Peyer's patch (tissue), 4 donors: ENCODE measurements at places on chromosomes 5 and 9. TPM values are rescaled to one million over a fixed set of nuclear protein-coding genes. Genes with fewer than 3 reads are reported as not detected.

Gene LCN9
- not detected for total RNA-seq

Gene CAMK4
- total RNA-seq = 7.2 TPM

- DNase-seq = no peak
Measured at GRCh38 chr9:113153599-113153998, 2.8 kb downstream of the SLC31A2 start.

- no peak for DNase-seq
Measured at GRCh38 chr5:127324756-127325155, 34.2 kb downstream of the MEGF10 start.

DNA sequence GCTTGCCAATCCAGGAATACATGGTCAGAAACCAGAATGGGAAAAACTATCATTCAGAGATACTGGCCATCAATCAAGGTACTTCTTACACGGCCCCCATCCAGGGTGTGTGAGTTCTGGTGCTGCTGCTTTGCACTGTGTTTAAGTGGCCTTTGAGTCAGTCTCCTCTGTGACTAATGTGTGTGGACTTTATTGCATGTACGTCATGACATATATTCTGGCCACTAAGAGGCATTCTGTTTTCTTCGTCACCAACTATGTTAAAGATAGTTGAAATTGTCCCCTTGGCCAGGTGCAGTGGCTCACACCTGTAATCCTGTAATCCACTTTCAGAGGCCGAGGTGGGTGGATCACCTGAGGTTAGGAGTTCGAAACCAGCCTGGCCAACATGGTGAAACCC, 8.5 kb downstream of the EXOSC3 start:
- no peak for DNase-seq

DNA sequence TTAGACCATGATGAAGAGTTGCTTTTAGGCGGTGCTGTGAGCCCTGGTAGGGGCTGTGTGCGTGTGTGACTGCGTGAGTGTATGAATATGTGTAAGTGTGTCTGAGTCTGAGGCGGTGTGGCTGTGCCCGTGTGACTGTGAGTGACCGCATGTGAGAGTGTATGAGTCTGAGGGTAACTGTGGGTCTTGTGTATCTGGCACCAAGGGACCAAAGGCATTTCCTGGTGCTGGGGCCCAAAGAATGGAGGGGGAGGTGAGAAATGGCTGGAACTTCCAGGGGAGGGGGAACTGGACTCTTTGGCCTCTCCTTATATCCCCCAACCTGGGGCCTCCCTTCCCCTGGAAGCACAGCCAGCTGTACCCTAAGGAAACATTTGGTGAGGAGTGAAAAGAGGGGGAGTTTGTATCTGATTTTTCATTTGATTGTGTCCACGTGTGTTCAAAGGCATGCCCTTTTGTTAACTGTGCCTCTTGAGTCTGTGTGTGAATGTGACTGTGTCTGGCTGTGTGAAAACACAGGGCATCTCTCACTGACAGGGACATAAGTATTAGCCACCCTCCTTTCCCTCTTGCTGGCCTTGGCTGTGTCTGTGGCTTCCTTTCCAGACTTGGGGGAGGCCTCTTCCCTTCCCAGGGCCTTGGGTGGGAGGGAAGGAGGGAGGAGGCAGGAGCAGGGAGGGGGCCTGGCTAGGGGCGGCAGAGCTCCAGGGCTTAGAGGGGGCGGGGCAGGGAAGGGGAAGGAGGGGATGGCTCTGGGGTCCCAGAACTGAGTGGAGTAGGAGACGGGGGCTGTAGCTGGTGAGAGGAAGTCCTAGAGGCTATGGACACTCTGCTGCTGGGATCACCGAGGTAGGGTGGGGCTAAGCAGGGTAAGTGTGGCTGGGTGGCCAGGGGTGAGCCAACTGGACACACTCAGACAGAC, 1.4 kb downstream of the IL11RA start:
- DNase-seq = no peak

- DNase-seq = peak; percentile 79
Measured at GRCh38 chr9:87497604-87498045, at the start of gene DAPK1. Gene DAPK1, plus strand, starts transcription at chr9:87497867. Its CDS starts 1,211 bp downstream, at chr9:87499078.

GRCh38 chr9:127531676-127532075, 80.4 kb downstream of the LRSAM1 start:
- no peak for DNase-seq

Gene AGTPBP1
- total RNA-seq = 14.9 TPM

Gene CDC37L1
- total RNA-seq = 24.7 TPM

DNA sequence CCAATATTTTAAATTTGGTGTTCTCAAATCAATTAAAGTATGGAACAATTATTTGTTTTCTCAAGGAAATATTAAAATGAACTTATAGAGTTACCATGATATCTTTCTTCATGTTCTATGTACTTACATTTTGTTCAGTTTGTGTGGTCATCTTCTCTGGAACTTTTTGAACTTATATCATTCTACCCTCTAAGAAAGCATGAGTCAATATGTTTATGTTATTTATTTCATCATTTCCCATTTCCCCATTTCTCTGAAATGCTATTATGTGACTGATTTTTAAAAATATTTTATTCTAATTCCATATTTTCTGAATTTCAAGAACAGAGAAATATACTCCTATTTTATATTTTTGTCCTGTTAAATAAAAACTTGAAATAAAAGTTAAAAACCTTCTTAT, 123.5 kb upstream of the ACOT12 start:
- DNase-seq = no peak

Gene PKD2L2
- not detected for total RNA-seq

Gene ZNF883
- not detected for total RNA-seq

DNA sequence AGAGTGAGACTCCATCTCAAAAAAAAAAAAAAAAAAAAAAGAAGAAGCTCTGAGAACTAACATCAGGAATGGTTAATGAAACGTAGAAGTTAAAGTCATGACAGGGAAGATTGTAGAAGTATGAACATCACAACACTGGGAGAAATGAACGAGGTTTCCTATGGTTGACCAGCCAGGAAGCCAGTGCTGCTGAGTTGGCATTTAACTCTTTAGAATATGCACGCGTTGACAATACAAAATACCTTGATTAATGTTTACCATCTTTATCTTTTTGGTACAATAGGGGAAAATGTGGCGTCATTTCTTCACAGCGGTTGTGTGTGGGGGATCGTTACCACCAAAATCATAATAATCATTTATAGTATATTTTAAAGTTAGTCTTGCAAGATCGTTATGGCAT, 32.0 kb downstream of the ABO start:
- no peak for DNase-seq

Gene FYB1
- total RNA-seq = 12.1 TPM

DNA sequence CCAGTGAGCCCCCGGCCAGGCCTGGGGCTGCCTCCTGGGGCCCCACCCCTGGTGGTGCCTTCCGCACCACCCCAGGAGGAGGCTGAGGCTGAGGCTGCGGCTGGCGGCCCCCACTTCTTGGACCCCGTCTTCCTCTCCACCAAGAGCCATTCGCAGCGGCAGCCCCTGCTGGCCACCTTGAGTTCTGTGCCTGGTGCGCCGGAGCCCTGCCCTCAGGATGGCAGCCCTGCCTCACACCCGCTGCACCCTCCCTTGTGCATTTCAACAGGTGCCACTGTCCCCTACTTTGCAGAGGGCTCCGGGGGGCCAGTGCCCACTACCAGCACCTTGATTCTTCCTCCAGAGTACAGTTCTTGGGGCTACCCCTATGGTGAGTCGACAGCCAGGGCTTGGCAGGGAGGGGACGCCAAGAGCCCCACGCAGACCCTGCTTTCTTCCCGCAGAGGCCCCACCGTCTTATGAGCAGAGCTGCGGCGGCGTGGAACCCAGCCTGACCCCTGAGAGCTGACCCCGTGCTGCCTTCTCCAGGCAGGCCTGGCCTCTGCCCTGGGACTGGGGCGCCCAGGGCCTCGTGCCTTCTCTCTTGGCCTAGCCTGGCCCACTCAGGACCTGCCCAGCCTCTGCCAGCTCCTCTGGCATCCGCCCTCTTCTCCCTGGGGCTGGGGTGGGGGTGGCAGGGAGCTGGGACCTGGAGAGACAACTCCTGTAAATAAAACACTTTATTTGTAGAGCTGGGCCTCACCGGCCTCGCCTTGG, 4.0 kb upstream of the EHMT1 start:
- DNase-seq = peak; percentile 44

Gene COX7C
- 639 TPM for total RNA-seq

DNA sequence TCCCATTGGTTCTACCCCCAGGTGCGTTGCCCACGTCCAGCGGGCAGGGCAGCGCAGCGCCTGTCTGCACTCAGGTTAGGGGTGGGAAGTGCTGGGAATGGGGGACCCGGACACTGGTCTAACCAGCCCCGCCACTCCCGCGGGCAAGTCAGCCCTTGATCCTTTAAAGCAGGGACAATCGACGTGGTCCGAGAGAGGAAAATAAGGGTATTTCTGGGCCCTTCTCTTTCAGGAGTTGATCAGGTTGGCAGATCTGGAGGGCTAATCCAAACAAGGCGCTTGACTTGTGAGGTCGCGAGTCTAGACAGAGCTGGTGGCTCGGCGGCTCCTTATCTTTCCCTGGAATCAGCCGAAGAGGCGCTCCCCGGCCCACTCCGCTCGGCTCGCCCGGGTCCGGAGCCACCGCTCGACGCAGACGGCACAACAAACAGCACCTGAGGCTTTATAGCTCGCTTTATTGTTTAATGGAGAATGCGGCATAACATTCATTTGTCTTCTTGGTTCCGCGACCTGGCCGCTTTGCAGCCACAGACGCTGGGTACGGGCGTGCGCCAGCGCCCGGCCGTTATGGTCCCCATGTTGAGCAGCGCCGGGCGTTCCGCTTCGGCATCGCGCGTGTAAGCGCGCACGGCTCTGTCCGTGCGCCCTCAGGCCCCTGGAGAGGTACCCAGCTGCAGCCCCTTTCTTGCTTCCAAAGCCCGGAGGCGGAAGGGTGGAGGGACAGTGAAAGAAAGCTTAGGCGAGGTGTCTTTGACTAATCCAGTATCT, 15.8 kb downstream of the ISL1 start:
- DNase-seq = no peak

DNA sequence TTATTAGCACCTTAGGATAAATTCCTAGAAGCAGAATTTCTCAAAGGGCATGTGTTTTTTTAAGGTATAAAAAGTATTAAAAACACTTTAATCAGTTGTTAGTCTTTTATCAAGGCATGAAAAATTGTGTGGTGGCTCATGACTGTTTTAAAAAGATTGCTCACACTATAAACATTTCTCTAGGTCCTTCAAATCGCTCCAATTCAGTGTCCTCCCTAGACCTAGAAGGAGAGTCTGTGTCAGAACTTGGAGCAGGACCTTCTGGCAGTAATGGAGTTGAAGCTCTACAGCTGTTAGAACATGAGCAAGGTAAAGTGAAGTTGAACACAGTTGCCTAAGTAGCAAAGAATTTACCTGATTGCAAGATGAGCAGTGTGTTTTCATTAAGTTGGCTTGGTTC, 62.0 kb downstream of the GAPVD1 start:
- DNase-seq = no peak
